ENCODE measurements at places on chromosomes 5 and 9.

GRCh38 chr9:114958021-114958843 is 27.8 kb upstream of the TNFSF8 start:
- DNase-seq = no peak

- no peak for DNase-seq
Measured at GRCh38 chr9:129606161-129607026, 14.5 kb downstream of the C9orf50 start.

- no peak for DNase-seq
Measured at GRCh38 chr9:17532461-17532860, 46.4 kb upstream of the SH3GL2 start.

- no peak for DNase-seq
Measured at GRCh38 chr9:38074441-38074961, 5.5 kb upstream of the SHB start.

DNA sequence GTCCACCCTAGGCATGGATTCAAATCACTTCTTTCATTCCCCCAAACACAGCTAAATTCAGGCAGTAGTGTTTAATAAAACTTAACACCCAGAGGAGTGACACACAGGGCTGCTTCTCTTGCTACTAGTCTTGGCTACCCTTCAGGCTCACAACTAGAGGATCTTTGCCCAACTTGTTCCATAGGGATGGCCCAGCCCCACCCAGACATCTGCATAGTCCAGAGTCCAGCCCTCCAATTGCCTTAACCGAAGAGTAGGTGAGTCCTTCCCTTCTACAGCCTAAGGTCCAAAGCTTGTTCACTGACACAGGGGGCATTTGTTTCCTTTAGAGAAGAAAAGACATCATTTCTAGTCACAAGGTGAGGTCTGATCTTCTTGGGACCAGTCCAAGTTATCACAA is 15.2 kb upstream of the RXFP3 start:
- DNase-seq = no peak

GRCh38 chr9:72361217-72361616 is 3.8 kb downstream of the ZFAND5 start:
- no peak for DNase-seq

- DNase-seq = no peak
Measured at GRCh38 chr9:111925017-111925770, 28.6 kb downstream of the UGCG start.

DNA sequence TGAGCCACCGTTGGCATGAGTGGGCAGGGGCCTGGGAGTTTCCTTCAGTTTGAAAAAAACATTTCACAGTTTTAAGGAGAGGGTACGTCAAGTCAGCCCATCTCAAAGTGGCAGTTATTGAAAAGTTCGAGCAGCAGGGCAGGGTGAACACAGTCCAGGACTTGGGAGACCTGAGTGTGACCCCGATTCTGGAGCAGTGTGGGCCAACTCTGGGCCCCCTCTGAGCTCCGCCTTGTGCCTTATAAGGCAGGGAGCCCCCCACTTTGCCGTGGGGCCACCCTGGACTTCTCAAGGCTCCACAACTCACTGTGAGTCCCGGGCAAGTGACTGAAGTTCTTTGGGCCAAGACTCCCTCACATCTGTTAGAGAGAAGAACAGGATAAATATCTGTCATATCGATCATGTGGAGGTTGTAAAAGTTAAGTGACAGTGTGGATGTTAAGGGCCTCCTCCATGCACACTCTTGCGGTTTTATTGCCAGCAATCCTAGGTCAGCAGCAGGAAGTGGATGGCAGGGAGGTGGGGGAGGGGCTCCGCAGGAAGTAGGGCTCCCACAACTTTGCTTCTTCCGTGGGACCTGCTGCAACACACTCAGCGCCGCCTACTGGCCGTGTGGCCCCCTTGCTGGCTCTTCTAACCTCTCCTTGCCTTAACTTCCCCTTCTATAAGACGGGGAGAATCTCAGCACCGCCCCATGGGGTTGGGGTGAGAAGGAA is 38.4 kb downstream of the HRH2 start:
- no peak for DNase-seq
